ENCODE measurements at places on chromosomes 12 and 14.

GRCh38 chr14:97415907-97416306 is 618.7 kb downstream of the VRK1 start:
- no peak for DNase-seq

DNA sequence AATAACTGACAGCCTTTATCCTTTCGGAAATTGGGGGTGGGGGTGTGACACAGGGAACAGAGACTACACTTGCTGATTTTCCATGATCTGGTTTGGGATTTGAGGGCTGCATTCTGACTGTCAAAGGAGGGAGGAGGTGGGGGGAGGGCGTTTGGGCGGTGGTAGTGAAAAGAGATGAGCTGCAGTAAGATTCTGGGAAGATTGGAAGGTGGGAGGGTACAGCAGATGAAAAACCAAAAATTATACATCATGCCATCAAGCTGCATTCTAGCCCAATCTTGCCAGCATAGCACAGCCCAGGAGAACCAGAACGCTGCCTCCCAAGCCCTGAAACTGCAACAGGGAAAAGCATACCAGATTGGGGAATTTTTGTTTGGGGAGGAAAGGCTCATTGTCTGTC is 2.4 kb downstream of the RND1 start:
- no peak for DNase-seq

DNA sequence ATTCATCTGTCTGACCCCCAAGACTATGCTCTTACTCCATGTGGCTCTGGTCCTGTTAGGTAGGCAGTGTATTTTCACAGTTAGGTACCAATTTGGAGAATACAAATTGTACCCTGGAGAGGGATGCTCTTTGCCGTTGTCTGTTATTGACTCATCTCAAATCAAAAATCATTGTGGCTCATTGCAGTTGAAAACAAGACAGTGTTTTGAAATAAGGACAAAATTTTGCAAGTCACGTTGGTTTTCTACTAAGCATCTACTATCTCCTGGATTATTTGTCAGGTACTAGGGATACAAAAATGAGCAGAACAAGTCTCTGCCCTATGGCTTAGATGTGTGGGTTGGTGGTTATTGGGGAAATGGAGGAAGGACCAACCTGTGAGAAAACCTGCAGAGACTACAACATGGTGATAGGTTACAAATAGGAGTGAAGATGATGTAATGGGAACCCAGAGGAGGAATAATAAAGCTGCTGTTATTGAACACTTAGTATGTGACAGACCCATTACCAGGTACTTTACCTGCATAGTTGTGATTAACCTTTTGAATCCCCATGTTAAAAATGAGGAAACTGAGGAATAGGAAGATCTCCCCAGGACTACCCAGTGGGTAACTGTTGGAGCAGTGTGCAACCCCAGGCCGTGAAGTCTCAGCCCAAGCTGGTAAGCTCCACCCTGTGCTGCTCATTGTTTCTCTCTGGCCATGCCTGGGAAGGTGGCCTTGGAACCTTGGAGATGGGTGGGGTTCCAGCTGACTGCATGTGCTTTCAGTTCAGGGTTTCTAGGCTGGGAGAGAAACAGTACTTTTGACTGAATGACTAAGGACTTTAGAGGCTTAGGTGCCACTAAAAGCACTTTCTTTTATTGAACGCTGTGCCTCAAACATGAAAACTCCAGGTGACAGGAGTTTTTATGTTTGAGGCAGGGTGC is 72.9 kb upstream of the SRSF5 start:
- no peak for DNase-seq

DNA sequence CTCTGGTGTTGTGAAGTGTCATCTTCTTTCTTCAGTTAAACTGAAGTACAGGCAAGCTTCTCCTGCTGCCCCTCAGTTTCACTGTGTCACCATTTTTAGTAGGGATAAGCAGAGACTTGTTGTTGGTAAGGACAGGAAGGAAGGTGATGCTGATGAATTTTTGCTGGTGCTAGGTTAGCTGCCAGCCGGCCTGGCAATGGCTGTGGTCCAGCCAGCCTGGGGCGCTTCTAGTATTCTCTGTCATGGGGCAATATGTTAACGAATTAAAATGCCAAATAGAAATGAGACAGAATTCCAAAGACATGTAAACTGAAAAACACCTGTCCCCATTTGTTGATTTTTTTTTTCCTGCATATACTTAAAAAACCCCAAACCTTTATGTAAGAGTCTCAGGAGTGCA is 602.9 kb downstream of the DIO2 start:
- DNase-seq, result no peak

DNA sequence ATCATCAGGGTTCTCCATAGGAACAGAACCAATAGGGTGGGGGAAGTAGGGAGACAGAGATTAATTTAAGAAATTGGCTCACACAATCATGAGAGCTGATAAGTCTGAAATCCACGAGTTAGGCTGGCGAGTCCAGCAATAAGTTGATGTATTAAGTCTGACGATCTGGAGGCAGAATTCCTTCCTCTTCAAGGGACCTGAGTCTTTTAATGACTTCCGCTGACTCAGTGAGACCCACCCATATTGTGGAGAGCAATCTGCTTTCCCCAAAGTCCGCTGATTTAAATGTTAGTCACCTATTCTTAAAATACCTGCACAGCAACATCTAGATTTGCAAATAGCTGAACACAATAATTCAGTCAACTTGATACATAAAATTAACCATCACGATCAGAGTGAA is 97.8 kb downstream of the SPTSSA start:
- DNase-seq, result no peak

DNA sequence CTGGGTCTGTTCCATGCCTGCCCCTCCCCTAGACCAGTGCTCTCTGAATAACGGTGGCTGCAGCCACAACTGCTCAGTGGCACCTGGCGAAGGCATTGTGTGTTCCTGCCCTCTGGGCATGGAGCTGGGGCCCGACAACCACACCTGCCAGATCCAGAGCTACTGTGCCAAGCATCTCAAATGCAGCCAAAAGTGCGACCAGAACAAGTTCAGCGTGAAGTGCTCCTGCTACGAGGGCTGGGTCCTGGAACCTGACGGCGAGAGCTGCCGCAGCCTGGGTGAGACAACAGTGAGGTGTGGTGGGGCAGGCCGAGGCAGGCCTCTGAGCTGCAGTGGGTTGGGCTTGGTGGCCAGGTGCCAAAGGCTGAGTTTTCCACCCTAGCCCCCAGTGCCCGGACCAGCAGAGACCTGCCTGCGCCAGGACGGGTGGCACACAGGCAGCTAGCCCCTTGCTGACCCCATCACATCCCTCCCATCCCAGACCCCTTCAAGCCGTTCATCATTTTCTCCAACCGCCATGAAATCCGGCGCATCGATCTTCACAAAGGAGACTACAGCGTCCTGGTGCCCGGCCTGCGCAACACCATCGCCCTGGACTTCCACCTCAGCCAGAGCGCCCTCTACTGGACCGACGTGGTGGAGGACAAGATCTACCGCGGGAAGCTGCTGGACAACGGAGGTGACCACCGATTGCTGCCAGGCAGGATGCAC is 28.2 kb upstream of the LRP1-AS start:
- DNase-seq, result peak; percentile 56

- no peak for DNase-seq
Measured at GRCh38 chr12:99418379-99418778, 229.2 kb upstream of the GARIN6 start.

- no peak for DNase-seq
Measured at GRCh38 chr14:54211551-54212308, 185.1 kb upstream of the CDKN3 start.

DNA sequence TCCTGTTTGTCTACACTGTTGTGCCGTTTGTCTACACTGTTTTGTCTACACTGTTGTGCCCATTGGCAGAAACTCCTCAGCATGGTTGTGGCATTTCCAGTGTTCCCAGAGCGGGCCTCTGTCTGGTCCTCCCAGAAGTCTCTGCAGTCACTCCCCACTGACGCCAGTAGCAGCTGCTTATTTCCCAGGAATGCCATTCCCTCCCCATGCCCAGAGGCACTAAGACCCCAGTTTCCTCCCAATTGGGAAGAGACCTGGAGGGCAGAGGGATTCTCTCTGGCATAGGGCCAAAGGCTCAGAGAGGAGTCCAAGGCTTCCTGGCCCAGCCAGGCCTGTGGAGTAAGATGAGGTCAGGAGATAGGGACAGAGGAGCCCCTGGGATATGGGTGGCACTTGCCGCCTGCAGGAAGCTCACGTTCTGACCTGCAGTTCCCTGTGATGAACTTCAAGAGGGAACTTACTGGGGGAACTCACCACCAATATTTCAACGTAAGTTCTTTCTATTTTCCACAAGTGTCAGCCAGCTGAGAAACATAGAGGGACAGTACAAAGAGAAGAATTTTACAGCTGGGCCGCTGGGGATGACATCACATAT is 69.1 kb downstream of the TNFAIP2 start:
- DNase-seq, result no peak

GRCh38 chr14:99320105-99320572 is 48.1 kb upstream of the BCL11B start:
- DNase-seq, result peak; percentile 5

DNA sequence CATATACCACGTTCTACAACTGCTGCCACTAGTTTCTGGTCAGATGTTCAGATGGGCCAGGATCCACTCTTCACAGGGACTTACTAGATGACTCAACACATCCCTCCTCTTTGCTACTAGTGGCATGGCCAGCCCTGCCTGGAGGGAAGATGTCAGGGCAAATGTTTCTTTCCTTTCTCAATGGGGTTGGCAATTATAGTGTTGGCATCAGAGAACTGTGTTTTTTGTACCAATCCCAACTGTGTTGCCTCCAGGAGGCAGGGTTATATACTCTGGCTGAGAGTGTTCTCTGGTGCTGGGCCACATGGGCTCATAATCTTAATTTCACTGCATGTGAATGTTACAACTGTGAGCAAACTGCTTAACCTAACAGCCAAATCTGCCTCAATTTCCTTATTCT is 69.9 kb upstream of the AVPR1A start:
- DNase-seq, result no peak

- DNase-seq, result no peak
Measured at GRCh38 chr14:71287567-71287966, 380.3 kb downstream of the PCNX1 start.

GRCh38 chr12:19959353-19959752 is 409.0 kb upstream of the PDE3A start:
- DNase-seq, result no peak

DNA sequence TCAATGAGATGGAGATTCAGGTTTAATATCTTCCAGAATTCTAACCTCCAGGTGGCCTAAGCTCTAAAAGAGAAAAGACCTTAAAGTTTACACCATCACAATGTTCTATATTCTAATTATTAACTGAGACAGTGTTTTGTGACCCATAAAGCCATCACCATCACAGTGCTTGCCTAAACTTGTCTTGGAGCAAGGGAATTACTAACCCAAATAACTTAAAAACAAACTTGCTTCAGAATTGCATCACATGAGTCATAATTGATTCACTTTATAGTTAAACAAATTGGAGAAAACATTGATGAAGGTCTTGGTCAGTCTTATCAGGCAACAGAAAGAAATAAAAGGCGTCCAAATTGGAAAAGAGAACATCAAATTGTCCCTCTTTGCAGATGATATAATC is 54.5 kb upstream of the ALG10 start:
- DNase-seq, result no peak

GRCh38 chr14:35121026-35121886 is 534 bp downstream of the PPP2R3C start:
- DNase-seq, result no peak

DNA sequence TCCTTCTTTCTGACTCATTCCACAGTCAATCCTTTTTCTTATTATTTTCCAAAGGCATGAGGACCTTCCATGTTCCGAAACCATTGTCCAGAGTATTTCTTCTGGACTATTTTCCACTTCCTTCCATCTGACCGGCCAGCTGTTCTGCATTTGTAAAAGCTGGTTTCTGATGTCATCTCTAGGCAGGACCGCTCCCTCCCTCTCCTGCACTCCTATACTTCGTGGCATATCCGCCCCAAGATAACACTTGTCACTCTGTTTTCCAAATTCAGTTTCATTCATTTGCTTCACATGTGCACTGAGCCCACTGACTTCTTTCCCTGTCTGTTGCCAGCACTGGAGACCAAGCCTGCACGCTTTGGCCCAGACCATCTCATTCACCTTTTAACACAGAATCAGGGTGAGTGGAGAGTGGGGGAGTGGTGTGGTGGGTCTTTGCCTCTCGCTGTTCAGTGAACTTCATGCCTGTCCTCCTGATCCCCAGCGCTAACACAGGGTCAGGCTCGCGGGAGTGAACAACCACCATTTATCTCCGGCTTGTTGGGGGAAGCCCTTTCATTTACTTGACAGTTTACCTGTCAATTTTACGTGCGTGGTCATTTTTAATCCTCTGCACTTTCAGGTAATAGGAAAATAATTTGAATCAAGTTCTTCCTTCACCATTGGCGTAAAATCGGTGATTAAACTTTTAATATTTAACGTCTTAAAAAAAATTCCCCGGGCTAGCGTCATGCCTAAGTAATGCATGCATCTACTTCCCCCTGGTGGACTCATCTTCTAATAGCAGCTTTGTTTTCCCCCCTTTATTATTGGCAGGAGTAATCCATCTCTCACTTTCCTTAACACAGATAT is 52.5 kb downstream of the C12orf75 start:
- peak; percentile 13 for DNase-seq

- no peak for DNase-seq
Measured at GRCh38 chr12:46401662-46402061, 29.1 kb upstream of the SLC38A2 start.

DNA sequence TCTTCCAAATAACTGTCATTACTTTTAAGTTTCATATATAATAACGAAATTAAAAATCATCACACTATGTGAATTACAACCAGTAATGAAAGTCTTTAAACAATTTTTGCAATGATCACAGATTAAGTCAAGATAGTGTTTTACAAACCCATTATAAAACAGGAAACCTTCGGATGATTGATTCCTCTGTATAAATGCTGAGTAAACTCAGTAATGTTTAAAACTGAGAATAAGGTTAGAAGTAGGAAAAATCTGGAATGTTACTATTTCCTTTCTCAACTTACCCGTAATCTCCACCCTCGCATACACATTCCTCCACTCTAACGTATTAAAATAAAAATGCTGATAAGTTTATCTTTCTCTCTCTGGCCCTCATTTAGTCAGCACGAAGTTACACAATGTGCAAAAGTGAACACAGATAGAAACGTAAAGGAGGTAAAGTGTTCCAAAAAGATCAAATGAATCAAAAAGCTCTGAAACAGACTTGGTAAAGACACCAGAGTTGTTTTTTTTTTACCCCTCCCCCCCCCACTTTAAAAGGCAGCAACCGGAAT is 1.6 kb downstream of the ZFC3H1 start:
- no peak for DNase-seq

GRCh38 chr14:105665247-105665950 is 139.0 kb downstream of the TMEM121 start:
- no peak for DNase-seq

- DNase-seq, result no peak
Measured at GRCh38 chr12:57272337-57273151, 21.6 kb upstream of the STAC3 start.

- no peak for DNase-seq
Measured at GRCh38 chr12:113359939-113360748, 1.8 kb downstream of the PLBD2 start.

GRCh38 chr12:127270193-127270592 is 996.8 kb upstream of the TMEM132C start:
- DNase-seq, result no peak

- no peak for DNase-seq
Measured at GRCh38 chr14:49893309-49894213, 679 bp downstream of the ARF6 start.

- no peak for DNase-seq
Measured at GRCh38 chr14:24483604-24484252, 24.3 kb downstream of the CMA1 start.

- DNase-seq, result peak; percentile 96
Measured at GRCh38 chr14:99683619-99684409, at the start of gene CYP46A1. CYP46A1 (plus strand) TSS chr14:99684298; CDS start chr14:99684418, 120 bp downstream.

Measured in NCI-H1417 treated with DMSO at 0.1 percent for 48 hours (cell line).